Upper lobe of right lung (tissue), 1 donor: ENCODE measurements at places on chromosomes 5 and 9. TPM values are rescaled to one million over a fixed set of nuclear protein-coding genes. Genes with fewer than 3 reads are reported as not detected.

Gene CCL21
- total RNA-seq: 37.7 TPM

Gene FOXD4L4
- total RNA-seq: 0.23 TPM

Gene C9orf153
- total RNA-seq: 0.23 TPM

Gene AMBP
- 0.67 TPM for total RNA-seq

Gene STING1
- total RNA-seq: 102 TPM

Gene CDX1
- total RNA-seq: not detected

Gene PCDHB14
- 3.0 TPM for total RNA-seq

Gene SERF1A
- total RNA-seq: 8.9 TPM

Gene CXCL14
- 0.38 TPM for total RNA-seq

Gene PRUNE2
- 7.4 TPM for total RNA-seq

Gene ADAMTSL1
- 7.3 TPM for total RNA-seq

Gene GKAP1
- total RNA-seq: 5.4 TPM

Gene PCDHGB4
- 4.2 TPM for total RNA-seq

Gene FBP2
- not detected for total RNA-seq

Gene EQTN
- total RNA-seq: not detected

Gene MAMDC4
- 12.9 TPM for total RNA-seq

Gene ZFP37
- 2.4 TPM for total RNA-seq

Gene SPINK4
- not detected for total RNA-seq

Gene FAXDC2
- 79.0 TPM for total RNA-seq

Gene DOK3
- total RNA-seq: 45.6 TPM

Gene DPYSL3
- total RNA-seq: 52.8 TPM

Gene ADGRD2
- not detected for total RNA-seq

Gene FANCC
- 13.5 TPM for total RNA-seq

Gene SAXO1
- 0.12 TPM for total RNA-seq

Gene STKLD1
- 1.2 TPM for total RNA-seq

Gene SUSD3
- total RNA-seq: 4.8 TPM

Gene AHRR
- total RNA-seq: 11.3 TPM

Gene POLE3
- total RNA-seq: 31.0 TPM

Gene WWC1
- total RNA-seq: 94.2 TPM

Gene DELE1
- total RNA-seq: 83.3 TPM

Gene TMEM252
- total RNA-seq: not detected

Gene CDC20B
- not detected for total RNA-seq

Gene JAKMIP2
- total RNA-seq: 7.5 TPM

Gene ISCA1
- 22.0 TPM for total RNA-seq
